CD8-positive, alpha-beta T cell (primary cell): ENCODE measurements at places on chromosomes 1 and 21.
A peak's percentile ranks its signal among the peaks of the same experiment; 100 is the strongest.

- no peak for DNase-seq
These were observed 54.0 kb upstream of the POU2F1 start for GRCh38 chr1:167166690-167167075.

DNA sequence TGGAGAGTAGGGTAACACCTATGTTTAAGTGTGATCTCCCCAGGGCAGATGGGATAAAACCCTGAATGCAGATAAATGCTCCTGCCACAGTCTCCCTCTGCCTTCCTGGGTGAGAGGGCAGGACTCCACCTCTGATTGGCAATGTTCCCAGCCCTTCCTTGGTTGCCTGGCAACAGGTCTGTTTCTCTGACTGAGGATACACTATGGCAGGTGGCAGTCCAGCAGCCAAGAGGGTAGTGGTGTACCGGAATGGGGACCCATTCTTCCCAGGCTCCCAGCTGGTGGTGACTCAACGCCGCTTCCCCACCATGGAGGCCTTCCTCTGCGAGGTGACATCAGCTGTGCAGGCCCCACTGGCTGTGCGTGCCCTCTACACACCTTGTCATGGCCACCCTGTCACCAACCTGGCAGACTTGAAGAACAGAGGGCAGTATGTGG is at the start of gene DCDC2B:
Gene DCDC2B (plus strand): TSS at position 199 of the 438 bp plus-strand sequence. CDS start 5 bp downstream, at position 204.
- no peak for DNase-seq

- DNase-seq: no peak
These were observed 38.1 kb upstream of the SCYL3 start for GRCh38 chr1:169931795-169932231.

DNA sequence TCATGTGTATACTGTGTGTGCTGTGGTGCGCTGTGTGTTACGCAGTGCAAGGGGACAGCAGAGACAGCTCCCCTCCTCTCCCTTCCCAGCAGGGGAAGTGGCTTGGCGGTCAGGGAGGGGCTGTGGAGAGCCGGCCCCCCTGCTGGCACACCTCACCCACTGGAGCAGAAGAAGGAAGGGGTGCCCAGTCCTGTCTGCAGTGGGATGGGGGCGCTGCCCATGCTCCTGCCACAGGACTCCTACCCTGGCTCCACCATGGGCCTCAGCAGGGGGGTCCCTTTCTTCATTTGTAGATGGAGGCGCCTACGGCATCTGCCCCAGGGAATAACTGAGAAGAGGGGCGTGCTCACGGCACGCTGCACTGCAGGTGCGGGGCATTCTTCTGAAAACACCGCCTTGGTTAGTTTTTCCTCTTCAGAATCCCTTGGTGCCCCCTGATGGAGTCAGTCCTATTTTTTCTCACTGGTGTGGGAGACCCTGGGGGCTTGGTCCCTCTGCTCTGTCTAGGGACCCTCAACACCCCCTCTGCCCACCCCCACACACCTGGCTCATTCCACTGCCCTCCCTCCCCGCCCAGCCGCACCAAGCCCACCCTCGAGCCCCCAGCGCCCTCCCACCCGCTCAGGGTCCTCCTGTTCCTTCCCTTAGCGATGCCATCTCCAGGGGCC is 13.8 kb upstream of the LDLRAP1 start:
- DNase-seq: no peak

DNA sequence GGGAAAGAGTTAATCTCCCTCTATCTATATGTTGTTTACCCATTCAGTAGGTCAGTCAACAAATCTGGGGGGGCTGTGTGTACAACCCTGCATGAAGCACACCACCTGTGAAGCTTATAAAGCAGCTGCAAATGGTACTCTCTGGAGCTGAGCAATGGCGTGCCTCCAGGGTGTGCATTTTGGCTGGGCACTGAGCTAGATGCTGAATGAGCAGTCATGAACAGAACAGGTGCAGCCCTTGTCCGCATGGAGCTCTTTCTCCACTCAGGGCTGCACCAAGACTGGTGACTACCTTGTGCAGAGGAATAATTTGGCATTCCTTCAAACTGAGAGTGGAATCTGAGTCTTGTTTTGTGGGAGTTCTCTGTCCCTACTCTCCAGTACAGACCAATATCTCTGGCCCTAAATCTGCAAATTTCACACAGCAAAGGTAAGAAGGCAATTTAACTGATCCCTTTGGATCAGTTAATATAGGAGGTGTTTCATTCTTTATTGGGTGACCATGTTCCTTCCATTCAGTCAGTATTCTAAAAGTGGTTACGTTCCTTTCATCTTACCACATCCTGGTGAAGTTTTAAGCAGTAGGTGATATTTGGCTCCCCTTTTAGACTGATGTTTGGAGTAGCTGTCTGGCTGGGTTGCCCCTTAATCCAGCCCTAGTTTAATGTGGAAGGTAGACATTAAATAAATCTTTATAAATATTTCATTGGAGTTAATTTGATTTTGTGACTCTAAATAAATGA is 76.0 kb downstream of the GPR88 start:
- DNase-seq: peak; percentile 19

DNA sequence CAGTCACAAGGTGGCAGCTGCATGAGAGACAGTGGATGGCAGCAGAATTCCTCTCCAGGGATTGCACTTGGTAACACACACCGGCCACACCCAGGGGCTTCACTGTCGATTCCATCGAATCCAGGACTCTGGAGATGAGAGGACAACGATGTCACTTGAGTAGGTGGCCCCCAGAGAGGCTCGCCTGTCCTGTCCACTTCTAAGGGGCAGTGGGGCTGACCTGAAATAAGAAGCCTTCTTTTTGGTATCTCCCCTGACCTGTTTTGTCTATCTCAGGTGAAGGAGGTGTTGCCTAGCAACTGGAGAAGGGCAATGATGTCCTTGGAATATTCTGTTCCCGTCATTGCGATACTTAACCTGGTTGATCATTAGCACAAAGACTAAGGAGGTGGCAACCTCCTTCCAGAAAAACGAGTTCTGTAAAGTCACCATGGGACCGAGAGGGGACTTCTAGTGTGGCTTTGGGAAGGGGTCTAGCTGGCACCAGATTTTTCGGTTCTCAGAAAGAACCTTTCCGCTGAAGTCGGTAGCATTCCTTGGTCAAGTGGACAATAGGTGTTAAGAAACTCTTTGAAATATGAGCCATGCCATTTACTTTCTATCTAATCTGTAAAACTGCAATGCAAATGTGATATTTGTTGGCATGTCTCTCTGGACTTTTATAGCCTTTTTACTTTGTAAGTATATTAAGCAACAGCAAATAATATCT is 85.2 kb upstream of the TMPRSS2 start:
- DNase-seq: no peak

DNA sequence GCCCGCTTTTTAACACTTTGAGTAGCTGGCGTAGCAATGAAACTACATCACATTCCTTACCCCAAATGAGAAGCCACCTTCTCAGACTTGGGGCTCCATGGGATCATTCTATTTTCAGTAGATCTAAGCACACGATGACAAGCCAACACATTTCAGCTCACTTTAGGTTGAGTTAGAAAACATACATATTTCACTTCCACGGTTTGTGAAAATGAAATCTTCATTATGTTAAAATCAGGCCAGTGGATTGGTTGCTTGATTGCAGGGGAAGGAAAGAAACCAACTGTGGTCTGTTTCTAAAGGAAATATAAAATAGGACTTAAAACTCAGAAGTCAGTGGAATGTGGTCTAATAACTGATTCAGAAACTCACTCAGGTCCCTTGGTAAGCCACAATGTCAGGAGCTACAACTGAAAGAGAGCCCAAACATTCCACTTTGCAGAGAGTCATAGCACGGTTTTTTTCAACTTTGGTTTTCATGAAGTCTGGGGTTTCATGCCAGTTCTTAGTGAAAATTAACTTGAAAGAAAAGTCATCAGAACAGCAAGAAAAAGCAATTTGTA is 82.3 kb upstream of the TIAM1 start:
- no peak for DNase-seq

DNA sequence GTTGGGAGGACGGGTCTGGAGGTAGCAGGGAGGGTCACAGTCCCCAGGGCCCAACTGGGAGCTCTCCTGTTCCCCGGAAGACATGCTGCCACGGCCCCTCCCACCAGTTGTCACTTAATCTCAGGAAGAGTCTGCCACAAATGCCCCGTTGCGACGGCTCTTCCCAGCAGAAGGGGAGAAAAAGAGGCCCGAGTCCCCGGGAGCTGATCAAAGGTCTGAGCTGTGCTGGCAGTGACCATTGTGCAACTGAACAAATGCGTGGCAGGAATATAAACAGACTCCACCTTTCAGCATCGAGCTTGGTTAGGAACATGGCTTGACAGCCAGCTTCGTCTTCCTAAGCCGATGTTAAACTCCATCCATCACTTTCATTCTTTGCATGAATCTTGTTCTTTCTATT is 27.8 kb upstream of the ZBTB21 start:
- no peak for DNase-seq

GRCh38 chr1:13818926-13819325 is 118.9 kb downstream of the PRDM2 start:
- no peak for DNase-seq

DNA sequence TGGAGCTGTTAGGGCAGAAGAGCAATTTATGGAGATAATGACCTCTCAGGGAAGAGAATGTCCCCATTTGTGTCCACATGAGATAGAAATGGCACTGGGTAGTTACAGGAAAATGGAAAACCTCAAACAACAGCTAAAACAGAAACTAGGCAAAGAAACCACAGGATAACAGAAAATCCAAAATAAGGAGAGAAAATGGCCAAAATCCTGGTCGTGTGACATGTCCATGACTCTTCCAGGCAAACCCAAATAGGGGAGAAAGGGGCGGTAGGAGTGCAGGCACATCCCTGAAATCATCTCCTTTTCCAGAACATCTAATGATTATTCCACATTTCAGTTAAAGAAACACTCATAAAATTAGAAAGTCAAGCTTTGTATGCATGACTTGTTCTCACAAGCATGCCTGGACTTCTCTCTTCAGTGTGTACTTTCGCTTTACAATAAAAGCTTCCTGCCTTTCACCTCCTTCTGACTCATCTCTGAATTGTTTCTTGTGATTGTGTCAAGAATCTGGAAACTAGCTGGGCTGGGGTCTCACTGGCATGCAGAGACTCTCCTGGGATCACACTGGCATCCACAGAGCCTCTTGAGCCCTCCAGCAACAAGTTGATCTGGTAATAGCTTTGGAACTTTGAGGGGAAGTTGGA is 171.4 kb upstream of the ZP4 start:
- DNase-seq: no peak
